HuH-7.5 (cell line): ENCODE measurements at places on chromosomes 16 and 17.
A peak's percentile ranks its signal among the peaks of the same experiment; 100 is the strongest.

GRCh38 chr16:69482410-69482991 is 58.1 kb downstream of the CYB5B start:
- DNase-seq = no peak

- peak; percentile 74 for DNase-seq
Observed at GRCh38 chr17:28763804-28764266, 20.0 kb downstream of the TRAF4 start.

DNA sequence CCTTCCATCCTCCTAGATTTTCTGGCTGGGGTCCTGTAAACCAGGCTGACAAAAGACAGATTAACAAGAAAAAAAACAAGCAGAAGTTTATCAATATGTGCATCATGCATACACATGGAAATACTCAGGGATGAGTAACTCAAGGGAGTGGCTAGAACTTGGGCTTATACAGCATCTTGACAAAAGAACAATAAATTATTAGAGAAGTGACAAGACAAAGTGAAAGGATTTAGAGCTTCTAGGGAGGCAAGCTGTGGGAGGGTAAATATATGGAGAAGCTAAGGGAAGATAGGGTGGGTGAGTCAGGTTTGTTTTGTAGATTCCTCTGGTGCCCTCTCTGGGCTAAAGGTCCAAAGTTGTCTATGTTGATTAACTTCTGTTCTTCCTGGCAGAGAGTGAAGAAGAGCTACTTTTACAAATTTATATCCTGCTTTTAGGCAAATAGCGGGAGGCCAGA is 48.0 kb upstream of the NDRG4 start:
- no peak for DNase-seq

DNA sequence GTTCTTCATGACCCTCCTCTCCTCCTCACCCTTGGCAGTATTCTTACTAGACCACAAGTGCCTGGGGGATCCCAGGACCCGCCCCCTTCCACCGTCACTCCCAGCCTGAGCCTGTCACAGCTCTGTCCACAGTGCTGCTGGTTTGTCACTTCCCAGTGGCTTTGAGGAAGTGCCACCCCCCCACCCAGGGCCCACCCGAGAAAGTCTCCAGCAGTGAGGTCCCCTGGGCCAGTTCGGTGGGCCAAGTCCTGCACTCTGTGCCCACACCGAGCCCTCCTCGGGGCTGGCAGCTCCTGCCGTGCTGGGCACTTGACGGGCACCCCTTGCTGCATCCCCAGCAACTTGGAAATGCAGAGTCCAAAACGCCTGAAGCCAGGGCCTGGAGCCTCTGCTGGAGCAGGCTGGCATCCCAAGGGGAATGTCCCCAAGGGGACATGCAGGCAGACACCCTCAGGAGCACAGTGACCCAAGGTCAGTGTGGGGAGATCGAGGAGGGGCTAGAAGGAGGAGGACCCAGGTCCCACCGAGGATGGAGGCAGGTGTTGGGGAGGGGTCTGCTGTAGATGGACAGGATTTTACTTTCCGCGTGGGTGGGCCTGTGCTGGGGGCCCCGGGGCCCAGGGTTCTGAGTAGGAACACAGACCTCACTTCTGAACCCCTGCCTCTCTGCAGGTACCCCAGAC is 15.5 kb downstream of the MMP15 start:
- no peak for DNase-seq

GRCh38 chr16:82848013-82848412 is 221.2 kb downstream of the CDH13 start:
- DNase-seq = no peak

GRCh38 chr16:80680046-80680445 is 124.4 kb downstream of the CDYL2 start:
- no peak for DNase-seq

- DNase-seq = no peak
Observed at GRCh38 chr17:43734376-43734775, 24.2 kb downstream of the SOST start.

DNA sequence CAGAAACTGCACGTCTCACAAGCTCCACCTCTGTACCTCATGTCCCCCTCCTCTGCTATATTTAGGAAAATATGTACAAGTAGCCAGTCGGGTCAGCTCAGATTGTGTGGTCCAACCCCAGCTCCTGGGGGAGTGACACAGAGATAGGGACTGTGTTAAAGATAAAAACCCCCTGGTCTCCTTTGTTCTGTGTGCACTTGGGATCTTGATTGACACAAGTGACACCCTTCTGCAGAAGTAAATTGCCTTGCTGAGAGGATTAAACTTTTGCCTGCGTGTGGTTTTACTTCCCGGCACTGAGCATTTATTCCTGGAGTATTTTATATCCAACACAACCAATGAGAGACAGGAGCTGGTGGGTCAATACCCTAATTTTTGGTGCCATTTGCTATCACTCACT is 37.5 kb downstream of the TLE7 start:
- DNase-seq = no peak

GRCh38 chr17:47316311-47316710 is 7.4 kb upstream of the EFCAB13 start:
- DNase-seq = no peak

DNA sequence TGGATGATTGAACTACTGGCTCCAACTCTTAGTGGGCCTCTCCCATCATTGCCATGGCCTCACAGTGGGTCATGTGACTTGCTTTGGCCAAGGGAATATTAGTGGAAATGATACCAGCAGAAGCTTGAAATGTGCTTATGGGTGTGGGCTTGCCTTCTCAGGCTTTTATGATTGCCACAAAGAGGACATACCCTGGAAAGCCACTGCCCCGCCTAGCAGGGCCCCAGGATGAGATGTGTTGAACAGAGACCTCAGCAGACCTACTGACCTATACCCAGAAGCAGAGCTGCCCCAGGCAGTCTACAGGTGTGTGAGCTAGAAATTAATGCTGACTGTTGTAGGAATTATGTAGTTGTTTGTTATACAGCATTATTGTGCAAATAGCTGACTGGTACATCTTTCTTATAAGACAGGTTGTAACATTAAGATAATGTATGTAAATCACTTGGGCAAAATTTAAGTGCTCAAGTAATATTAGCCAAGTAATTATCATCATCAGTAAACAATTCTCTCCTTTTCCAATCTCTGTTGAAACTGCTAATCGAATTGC is 67.8 kb upstream of the CDH5 start:
- DNase-seq = no peak

DNA sequence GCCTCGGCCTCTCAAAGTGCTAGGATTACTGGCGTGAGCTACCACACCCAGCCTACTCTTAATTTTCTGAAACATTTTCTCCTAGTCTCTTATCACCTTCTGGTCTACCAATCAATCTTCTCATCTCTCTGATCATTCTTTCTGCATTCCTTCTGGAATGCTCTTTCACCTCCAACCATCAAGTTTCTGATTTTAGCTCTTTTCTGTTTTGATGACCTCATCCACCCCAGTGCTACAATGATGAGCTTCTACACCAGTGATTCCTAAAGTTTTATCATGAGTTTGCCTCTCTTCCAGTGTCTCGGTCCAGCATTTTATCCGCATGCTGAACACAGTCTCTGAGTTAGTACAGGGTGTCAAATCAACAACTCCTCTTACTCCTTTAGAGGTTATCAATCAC is 31.5 kb downstream of the NME2 start:
- no peak for DNase-seq

DNA sequence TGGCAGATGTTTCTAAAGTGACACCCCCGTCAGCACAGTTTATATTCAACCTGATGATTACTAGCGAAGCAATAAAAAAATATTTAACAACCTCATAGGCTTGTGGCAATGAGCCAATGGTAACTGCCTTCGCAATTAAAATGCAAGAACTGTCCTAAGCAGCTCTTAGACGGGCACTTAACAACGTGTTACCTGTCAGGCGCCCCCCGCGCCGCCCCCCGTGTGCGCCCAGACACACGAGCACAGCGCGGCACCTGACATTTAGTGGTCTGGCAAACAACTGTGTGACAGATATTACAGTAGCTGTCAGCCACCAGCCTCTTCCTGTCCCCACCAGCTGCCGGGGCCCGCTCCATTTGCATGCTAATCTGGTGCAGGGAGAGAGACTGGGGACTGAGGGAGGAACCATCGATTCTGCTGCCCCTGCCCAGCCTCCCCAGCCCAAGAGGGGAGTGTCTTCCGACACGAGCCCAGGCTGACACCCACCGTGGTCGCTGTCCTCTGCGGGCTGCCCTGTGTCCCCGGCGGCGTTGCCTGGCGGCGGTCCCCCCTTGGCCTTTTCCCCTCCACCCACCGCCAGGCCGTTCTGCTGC is 12.7 kb downstream of the NDUFAF8 start:
- no peak for DNase-seq

DNA sequence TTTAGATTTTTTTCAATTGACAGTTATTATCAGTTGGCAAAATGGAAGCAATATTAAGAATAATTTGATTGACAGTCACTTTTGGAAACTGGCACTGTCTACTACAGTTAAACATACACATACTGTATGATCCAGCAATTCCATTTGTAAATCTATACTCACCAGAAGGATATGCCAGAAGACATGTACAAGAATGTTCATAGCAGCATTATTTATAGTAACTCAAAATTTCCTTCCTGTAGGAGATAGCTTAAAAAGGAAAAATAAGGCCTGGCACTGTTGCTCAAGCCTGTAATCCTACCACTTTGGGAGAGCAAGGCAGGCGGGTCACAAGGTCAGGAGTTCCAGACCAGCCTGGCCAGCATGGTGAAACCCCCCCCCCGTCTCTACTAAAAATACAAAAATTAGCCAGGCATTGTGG is 89.3 kb downstream of the VMP1 start:
- no peak for DNase-seq

DNA sequence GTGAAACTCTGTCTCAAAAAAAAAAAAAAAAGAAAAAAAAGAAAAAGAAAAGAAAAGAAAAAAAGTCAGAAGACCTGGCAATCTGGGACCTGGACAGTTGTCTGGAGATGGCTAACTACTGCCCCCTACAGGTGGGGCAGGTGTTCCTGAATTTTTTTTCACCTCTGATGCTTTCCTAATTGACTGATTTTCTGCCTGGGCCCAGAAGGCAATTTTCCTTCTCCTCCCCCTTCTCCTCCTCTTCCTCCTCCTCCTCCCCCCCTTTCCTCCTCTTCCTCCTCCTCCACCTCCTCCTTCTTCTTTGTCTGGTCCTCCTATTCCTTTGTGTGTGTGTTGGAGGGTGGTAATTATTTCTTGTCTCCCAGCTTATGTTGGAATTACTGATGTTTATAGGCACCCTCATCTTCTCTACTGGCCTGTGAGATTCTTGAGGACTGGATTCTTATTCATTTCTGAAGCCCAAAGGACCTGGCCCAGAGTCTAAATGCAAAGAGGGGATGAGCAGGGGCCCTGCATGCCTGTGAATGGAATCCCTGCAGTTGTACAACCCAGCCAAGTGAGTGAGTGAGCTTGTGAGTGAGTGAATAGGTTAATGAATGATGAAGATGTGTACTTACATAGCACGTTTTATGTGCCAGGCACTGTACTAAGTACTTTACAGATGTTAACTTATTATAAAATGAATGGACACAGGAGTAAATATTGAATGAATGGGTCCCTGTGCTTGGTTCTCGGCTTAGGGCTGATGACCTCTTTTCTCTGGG is 26.9 kb downstream of the IRX5 start:
- no peak for DNase-seq

DNA sequence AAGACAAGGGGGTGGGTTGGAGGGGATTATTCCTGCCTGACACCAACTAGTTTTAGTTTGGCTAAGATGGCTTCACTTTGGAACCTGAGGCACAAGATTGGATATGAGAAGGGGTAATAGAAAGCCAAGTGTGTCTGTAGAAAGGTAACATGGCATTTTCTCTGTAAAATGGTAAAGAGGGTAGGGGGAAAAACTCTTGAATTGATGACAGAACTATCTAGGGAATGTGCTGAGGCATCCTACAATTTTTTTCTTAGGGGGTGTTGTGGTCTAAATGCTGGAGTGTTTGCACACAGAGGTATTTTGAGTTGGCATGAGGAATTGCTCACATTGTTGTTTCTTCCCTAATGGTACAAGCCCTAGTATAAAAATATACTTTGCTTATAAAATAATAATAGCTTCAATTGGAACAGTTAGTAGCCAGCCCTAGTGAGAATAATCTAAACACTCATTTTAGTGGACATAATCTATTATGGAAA is 25.8 kb downstream of the YPEL2 start:
- no peak for DNase-seq

- DNase-seq = no peak
Observed at GRCh38 chr16:85173146-85173980, 61.1 kb upstream of the CIBAR2 start.

- no peak for DNase-seq
Observed at GRCh38 chr17:18014006-18014405, 25.0 kb downstream of the ATPAF2 start.

- peak; percentile 94 for DNase-seq
Observed at GRCh38 chr17:61837175-61838051, 25.9 kb downstream of the BRIP1 start.

DNA sequence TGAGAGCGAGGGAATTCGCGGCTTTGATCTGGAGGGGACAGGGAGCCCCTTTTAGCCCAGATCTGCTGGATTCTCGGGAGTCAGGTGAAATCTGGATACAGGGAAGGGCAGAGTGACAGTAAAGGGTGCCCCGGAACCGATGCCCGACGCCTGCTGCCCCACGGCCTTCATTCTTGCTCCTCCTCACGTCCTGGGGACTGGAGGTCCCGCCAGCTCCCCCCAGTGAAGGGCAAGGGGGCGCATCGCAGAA is 596 bp downstream of the OR1F1 start:
- DNase-seq = no peak

GRCh38 chr16:10688291-10688690 is 6.4 kb downstream of the TEKT5 start:
- DNase-seq = peak; percentile 13

GRCh38 chr17:39866013-39866730 is 1.8 kb upstream of the ZPBP2 start:
- no peak for DNase-seq
